Naive B cell (primary cell): ENCODE measurements at places on chromosomes 3 and 15. TPM values are rescaled to one million over a fixed set of nuclear protein-coding genes. Genes with fewer than 3 reads are reported as not detected.

SERPINI2 gene
- not detected for polyA plus RNA-seq

FANCD2OS gene
- not detected for polyA plus RNA-seq

GREM1 gene
- not detected for polyA plus RNA-seq

GMPS gene
- 60.9 TPM for polyA plus RNA-seq

SST gene
- polyA plus RNA-seq = not detected

SLC2A2 gene
- not detected for polyA plus RNA-seq

TRIM42 gene
- not detected for polyA plus RNA-seq

IQCH gene
- polyA plus RNA-seq = 0.30 TPM

RBMS3 gene
- polyA plus RNA-seq = not detected

SERPINI1 gene
- 49.3 TPM for polyA plus RNA-seq

TMEM207 gene
- not detected for polyA plus RNA-seq

WDR49 gene
- polyA plus RNA-seq = not detected

ZIC1 gene
- not detected for polyA plus RNA-seq

DLL4 gene
- not detected for polyA plus RNA-seq

RPP14 gene
- 7.3 TPM for polyA plus RNA-seq

FES gene
- polyA plus RNA-seq = 8.0 TPM

RBP2 gene
- not detected for polyA plus RNA-seq

CACNA1D gene
- not detected for polyA plus RNA-seq

A4GNT gene
- polyA plus RNA-seq = not detected

EIF5A2 gene
- polyA plus RNA-seq = 6.1 TPM

PLSCR4 gene
- not detected for polyA plus RNA-seq

GMNC gene
- polyA plus RNA-seq = not detected

TLR9 gene
- polyA plus RNA-seq = 4.4 TPM

XYLB gene
- polyA plus RNA-seq = not detected

IL17RB gene
- 0.28 TPM for polyA plus RNA-seq

ECE2 gene
- polyA plus RNA-seq = not detected

DUOXA2 gene
- polyA plus RNA-seq = not detected

MNS1 gene
- 0.98 TPM for polyA plus RNA-seq

CILP gene
- polyA plus RNA-seq = not detected

SLTM gene
- polyA plus RNA-seq = 76.1 TPM

SLC51B gene
- polyA plus RNA-seq = not detected

CCDC9B gene
- polyA plus RNA-seq = not detected

TM4SF18 gene
- not detected for polyA plus RNA-seq

TIPIN gene
- polyA plus RNA-seq = 9.2 TPM

DGKG gene
- not detected for polyA plus RNA-seq
